ENCODE measurements at places on chromosomes 2 and 18. TPM values are rescaled to one million over a fixed set of nuclear protein-coding genes. Genes with fewer than 3 reads are reported as not detected.
A peak's percentile ranks its signal among the peaks of the same experiment; 100 is the strongest.

- no peak for DNase-seq
Measured at GRCh38 chr2:201931951-201932350, 101.7 kb upstream of the FZD7 start.

DNA sequence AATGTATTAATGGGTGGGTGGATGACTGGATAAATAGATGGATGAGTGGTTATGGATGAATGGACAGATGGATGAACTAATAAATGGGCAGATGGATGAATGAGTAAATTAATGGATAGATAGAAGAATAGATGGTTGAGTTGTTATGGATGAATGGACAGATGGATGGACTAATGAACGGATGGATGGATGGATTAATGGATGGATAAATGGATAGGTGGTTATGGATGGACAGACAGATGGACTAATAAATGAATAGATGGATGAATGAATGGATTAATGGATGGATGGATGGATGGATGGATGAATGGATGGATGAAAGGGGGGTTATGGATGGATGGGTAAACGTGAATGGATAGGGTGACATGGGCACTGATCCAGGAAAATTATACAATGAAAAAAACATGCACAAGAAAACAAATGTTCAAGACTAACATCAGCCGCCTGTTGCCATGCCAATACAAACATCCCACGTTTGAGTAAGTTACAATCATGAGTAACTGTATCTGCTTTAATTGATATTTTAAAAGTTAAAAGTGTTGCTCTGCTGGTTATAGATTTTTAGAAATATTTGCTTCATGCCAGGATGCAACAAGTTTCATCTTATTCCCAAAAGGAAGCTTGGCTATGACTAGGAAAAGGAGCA lies 20.8 kb downstream of the PXDN start:
- DNase-seq: no peak

- no peak for DNase-seq
Measured at GRCh38 chr2:46347648-46348280, 50.6 kb downstream of the EPAS1 start.

DNA sequence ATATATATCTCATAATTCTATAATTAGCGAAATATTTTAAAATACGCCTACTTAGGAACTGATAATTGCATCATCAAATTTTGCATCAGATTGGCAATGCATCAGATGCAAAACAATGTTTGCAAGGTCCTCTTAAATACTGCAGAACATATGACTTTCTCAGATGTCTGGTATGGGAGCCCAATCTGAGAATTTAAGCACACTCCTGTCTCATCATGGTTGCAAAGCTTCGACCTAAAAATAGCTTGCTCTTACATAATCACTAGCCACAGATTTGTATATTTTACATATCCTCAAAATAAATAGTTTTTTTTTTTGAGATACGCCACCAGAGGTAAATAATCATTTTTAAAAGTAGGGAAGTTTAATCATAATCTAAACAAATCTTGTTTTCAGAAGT lies 123.2 kb downstream of the CABYR start:
- no peak for DNase-seq

DNA sequence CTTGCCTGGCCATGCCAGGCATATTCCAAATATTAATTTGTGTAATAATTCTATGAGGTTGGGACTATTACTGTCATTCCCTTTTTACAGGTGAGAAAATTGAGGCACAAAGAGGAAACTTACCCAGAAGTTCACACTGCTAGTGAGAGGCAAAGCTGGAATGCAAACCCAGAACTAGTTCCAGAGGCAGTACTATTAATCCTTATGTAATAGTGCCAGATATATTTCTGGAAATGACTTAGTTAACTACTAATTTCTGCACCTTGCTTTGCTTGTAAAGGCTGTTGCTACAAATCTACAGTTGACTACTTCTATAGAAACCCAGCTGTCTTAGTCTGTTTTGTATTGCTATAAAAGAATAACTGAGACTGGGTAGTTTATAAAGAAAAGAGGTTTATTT lies 5.3 kb upstream of the CFLAR start:
- DNase-seq: no peak

GRCh38 chr2:174777347-174778084 lies 13.2 kb upstream of the CHRNA1 start:
- no peak for DNase-seq

DNA sequence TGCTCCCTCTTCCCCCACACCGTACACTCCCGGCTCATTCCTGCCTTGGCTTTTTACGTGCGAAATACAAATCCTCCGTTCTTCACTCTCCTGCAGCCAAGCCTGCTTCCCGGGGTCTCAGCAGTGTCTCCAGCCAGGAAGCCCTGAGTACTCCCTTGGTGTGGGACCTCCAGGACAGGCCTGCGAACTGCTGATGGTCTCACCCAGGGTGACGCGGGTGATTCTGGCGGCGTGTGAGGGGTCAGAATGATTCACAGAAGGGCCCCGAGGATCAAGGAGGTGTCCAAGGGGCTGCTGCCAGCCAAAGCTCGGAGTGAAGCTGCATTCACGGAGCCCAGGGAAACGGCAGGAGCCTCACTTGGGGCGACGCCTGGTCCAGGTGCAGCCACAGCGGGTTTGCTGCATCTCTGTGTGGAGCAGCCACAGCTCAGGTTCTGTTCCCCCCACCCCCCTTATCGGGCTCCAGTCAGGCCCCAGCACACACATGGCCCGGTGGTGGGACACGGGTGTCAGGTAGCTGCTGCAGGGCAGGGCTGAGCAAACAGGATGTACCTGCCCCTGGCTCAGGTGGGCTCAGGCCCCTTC lies 337.7 kb upstream of the MYT1L start:
- DNase-seq: no peak

DNA sequence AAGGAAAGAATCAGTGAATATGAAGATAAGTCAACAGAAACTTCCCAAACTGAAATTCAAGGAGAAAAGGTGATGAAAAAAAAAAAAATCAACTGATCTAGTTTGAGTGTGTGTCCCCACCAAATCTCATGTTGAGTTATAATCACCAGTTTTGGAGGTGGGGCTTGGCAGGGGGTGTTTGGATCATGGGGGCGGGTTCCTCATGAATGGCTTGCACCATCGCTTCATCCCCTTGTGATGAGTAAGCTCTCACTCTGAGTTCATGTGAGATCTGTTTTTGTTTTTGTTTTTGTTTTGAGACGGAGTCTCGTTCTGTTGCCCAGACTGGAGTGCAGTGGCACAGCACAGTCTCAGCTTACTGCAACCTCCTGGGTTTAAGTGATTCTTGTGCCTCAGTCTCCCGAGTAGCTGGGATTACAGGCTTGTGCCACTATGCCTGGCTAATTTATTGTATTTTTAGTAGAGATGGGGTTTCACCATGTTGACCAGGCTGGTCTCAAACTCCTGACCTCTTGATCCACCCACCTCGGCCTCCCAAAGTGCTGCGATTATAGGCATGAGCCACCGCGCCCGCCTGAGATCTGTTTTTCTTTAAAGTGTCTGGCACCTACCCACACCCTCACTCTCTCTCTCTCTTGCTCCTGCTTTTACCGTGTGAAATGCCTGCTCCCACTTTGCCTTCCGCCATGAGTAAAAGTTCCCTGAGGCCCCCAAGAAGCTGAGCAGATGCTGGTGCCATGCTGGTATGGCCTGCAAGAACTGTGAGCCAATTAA lies 4.0 kb upstream of the SLC66A2 start:
- DNase-seq: no peak

- DNase-seq: no peak
Measured at GRCh38 chr2:55419233-55419678, 400 bp downstream of the CCDC88A start.

DNA sequence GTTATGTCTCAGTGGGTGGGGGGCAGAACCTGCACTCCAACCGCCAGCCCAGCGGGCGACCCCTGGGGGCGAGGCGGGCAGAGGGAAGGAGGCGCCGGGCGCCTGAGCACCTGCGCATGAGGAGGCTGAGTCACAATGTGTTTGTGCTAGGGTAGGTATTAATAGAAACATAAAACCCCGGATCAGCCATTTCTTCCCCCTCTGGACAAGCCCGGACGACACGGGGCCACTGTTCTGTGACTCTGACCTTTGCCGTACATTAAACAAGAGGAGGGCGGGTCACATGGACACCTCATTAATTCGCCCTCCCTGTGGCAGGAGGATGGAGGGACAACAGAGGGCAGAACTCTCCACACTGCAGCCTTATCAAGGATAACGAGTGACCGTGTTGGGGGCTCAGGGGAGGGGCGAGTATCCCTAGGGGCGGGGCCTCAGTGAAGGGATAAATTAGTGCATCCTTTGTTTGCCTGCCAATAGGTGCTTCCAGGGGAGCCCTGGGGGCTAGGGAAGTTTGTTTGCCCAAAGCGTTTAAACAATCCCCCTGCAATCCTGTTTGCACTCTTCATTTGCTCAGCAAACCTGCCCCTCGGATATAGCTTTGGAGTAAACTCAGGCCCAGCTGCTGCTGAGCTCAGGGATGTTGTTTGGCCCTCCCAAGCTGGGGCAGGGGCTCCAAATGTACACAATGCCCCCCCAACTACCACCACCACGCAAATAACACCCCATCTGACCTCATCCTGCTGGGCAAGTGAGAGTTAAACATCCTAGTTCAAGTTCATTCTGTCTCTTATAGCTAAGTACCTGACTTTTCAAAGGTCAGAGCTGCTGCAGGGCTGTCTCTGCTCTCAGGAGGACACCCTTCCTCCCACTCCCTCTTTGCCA lies 171.2 kb upstream of the GLI2 start:
- no peak for DNase-seq

- no peak for DNase-seq
Measured at GRCh38 chr2:203798296-203799087, 69.1 kb upstream of the CTLA4 start.

- DNase-seq: no peak
Measured at GRCh38 chr2:45138904-45139303, 129.7 kb upstream of the SIX2 start.

- no peak for DNase-seq
Measured at GRCh38 chr2:78977661-78978145, 47.8 kb upstream of the REG3G start.

GRCh38 chr2:67772216-67773170 lies 290.3 kb downstream of the C1D start:
- DNase-seq: peak; percentile 62

DNA sequence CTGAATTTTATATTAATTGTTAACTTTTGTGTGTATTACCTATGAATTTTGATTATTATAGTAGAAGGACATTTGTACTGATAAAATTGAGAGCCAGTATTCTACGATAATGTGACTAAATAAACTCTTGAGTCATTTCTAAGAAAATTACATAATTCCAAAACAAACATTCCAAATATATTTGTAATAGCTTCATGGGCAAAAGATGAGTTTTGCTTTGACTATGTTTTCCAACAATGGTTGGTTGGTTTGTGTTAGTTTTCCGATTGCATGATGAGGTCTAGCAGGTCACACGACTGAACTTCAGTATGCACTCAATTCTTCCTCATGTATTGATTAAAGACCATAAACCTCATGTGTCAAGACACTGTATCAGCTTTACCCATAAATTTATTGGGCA lies 71.7 kb upstream of the WDR75 start:
- DNase-seq: no peak

DNA sequence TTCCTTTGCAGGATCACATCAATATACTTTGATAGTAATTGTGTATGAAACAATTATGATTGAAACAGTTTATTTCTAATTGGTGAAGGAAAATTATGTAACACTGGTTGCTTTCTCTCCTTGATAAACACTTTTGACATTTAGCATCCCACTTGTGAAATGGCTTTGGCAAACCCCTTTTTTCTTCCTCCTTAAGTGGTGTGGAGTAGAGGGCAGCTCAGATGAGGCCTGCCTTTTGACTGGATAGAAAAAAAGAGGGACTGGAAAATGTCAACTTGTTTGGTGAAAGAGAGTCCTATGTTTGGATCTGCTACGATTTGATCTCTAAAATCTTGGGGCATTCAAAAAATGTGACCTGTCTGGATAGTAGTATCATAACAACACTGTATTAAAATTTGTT lies 318.3 kb downstream of the MEIS1 start:
- DNase-seq: no peak

DNA sequence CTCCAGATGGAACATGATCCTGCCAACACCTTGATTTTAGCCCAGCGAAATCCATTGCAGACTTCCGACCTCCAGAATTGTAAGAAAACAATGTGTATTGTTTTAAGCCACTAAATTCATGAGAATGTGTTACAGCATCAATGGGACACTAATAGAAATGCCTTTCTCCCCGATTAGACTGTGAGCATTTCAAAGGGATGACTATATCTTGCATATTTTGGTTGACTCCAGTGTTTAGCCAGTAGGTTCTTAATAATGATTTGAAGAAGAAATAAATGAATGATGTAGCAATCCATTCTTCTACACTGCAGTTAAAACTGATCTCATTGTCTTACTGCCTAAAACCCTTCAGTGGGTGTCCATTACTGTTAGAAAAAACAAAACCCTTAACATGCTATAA lies 67.4 kb upstream of the ACVR1C start:
- DNase-seq: no peak

GRCh38 chr18:24986666-24987302 lies 365.2 kb downstream of the ZNF521 start:
- no peak for DNase-seq

GRCh38 chr2:131394147-131394931 lies 30.4 kb upstream of the RAB6D start:
- DNase-seq: no peak

DNA sequence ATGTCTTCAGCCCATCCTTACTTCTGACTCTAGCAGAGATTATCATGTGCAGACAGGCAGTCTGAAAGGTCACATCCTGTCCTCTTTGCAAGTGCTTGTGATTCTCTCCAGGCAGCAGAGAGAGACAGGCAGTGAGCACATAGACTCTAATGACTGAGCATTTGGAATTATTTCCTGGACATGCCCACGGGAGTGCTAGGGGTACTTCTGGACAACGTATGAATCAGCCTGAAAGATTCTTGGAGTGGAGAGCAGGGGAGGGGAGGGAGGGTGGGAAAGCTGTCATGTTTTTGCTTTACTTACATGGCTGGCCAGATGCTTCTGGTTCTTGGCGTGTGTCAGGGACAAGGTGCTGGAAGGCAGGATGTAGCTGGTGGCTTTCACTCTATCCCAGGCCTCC lies 150.6 kb downstream of the RIF1 start:
- peak; percentile 2 for DNase-seq

- DNase-seq: no peak
Measured at GRCh38 chr18:51654488-51655326, 457.2 kb upstream of the MEX3C start.

GRCh38 chr2:56170504-56170903 lies 13.3 kb upstream of the CCDC85A start:
- DNase-seq: no peak

Gene PLGLB1
- 27.6 TPM for polyA plus RNA-seq

Gene KLHL30
- 0.40 TPM for polyA plus RNA-seq

Gene ANKRD30BL
- polyA plus RNA-seq: 0.85 TPM

Gene CXCR4
- 45.7 TPM for polyA plus RNA-seq

Gene CAVIN2
- 30.0 TPM for polyA plus RNA-seq

Gene AGAP1
- polyA plus RNA-seq: 21.2 TPM

Gene KCNG2
- 0.13 TPM for polyA plus RNA-seq

Gene CNTNAP5
- polyA plus RNA-seq: 0.03 TPM

Gene SAP130
- 31.8 TPM for polyA plus RNA-seq

Gene DPY30
- polyA plus RNA-seq: 110 TPM

Gene DNMT3A
- 94.4 TPM for polyA plus RNA-seq

Gene DUSP19
- 5.2 TPM for polyA plus RNA-seq

Gene DYSF
- polyA plus RNA-seq: 15.4 TPM

Gene PFN4
- 2.2 TPM for polyA plus RNA-seq

Gene FAP
- polyA plus RNA-seq: 12.8 TPM

All from left kidney (tissue), 8 donors.